Amniotic stem cell (primary cell): ENCODE measurements at places on chromosomes 5 and 9.

- no peak for DNase-seq
These were observed 398.3 kb downstream of the ANXA1 start for GRCh38 chr9:73549991-73550390.

DNA sequence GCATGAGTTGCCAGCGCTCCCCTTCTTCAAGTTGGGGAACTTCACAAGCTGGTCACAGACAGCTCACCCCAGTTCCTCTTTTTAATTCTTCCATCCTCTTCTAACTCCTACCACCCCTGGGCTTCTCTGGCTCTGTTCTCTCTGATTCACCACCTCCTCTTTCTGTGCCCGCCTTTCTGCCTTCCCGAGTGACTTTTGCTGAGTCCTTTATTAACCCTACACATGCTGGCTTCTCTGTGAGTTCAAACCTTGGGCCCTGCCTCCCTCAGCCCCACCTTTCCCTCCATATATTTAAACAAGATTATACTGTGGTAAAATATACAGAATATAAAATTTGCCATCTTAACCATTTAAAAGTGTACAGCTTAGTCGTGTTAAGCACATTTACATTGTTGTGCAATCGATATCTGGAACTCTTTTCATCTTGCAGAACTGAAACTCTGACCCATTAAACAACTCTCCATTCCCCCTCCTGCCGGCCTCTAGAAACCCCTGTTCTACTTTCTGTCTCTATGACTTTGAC is 32.0 kb downstream of the SLC46A2 start:
- no peak for DNase-seq

DNA sequence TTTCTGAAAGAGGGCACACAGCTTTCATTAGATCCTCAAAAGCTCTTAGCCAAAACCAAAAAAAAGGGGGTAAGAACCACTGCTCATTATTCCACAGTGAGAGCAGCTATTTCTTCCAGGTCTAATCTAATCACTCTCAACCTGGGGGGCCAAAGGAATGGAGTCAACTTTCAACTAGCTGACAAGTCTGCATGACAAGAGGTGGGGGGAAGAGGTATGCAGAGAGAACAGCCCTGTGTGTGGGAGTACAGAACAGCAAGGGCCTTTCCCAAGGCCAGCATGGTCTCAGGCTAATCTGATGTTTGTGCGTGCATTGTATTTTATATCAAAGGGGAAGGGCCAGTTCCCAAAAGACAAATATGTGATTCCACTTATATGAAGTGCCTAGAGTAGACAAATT is 36.9 kb upstream of the PIP5K1B start:
- no peak for DNase-seq

- no peak for DNase-seq
These were observed 1928.2 kb upstream of the WWC1 start for GRCh38 chr5:166363087-166363760.

GRCh38 chr5:77029376-77029885 is 773 bp upstream of the AGGF1 start:
- DNase-seq = no peak

DNA sequence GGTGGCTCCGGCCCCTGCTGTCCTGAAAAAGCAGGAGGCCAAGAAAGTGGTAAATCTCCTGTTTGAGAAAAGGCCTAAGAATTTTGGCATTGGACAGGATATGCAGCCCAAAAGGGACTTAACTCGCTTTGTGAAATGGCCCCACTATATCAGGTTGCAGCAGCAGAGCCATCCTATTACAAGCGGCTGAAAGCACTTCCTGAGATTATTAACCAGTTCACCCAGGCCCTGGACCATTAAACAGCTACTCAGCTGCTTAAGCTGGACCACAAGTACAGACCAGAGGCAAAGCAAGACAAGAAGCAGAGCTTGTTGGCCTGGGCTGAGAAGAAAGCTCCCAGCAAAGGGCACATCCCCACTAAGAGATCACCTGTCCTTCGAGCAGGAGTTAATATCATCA is 89.7 kb downstream of the MLLT3 start:
- no peak for DNase-seq

DNA sequence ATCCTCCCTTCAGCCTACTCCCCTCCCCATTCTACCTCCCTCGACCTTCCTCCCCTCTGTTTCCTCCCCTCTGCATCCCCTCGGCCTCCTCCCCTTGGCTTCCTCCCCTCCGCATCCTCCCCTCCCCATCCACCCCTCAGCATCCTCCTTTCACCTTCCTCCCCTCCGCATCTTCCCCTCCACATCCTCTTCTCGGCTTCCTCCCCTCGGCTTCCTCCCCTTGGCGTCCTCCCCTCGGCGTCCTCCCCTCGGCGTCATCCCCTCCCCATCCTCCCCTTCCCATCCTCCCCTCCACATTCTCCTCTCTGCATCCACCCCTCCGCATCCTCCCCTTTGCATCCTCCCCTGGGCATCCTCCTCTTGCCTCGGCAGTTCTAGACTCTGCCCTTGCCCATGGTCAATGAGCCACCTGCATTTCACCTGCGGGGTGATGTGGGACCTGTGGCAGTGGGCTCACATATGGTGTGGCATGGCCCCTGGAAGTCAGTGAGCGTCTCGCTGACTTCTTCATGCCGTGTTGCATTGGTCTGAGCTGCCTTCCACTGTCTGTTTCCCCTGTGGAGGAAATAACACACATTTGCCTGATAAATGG is 113.0 kb downstream of the WNK2 start:
- DNase-seq = no peak

DNA sequence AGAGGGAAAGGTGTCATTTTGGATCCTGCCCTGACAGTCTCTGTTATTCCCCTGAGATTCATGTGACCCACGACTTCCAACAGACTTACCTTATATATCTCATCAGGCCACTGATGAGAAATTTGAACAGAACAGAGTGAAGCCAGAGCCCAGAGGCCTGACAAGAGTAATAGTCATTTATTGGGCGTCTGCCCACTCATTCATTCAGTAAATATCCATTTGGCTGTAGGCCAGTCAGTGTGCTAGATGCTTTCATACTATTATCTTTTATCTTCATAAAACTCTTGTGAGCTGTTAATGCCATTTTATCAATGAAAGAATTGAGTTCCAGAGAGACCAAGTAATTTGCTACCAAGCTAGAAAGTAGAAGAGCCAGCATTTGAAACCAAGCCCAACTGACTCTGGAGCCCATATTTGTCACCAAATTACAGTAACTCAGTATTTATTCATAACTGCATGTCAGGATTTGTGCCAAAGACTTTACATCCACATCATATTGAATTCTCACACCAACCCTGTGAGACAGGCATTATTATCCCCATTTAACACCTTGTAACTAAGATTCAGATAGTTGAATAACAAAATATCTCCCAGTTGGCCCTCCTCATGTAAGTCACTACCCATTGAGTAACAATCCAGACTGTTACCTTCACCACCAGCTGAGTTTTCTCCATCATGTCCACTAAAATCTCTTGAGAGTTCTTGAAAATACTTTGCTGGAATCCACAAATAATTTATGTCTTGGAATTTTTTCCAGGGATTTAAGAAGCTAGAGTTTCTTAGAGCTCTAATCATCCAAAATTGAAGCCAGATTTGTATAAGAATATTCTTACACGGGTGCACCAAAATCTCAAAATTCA is 2.5 kb downstream of the PTPDC1 start:
- no peak for DNase-seq

DNA sequence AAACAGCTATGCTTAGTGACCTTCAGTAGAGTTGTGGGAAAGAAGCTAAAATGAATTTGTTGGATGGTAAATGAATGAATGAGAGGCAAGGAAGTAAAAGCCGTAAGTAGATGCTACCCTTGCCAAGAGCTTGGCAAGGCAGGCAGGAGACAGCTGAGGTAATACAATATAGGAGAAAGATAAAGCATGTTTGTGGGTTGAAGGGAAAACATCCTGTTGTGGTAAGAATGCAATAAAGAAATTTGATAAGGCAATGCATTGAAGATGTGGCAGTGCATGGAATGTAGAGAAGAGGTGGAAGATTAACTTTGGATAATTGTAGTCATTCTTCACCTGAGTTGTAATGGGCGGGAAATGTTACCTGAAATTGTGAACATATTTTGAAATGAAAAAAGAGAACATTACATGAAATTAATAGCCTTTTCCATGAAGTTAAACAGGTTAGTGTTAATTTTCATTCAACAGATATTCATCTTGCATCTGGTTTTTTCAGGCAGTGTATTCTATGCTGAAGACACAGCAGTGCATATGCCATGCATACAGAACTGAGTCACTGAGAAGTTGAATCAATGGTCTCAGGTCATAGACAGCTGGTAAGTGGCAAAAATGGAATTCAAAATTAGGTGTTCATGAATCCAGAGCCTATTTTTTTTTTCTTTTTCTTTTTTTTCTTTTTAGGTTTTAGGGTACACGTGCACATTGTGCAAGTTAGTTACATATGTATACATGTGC is 43.4 kb upstream of the SPINK5 start:
- no peak for DNase-seq

DNA sequence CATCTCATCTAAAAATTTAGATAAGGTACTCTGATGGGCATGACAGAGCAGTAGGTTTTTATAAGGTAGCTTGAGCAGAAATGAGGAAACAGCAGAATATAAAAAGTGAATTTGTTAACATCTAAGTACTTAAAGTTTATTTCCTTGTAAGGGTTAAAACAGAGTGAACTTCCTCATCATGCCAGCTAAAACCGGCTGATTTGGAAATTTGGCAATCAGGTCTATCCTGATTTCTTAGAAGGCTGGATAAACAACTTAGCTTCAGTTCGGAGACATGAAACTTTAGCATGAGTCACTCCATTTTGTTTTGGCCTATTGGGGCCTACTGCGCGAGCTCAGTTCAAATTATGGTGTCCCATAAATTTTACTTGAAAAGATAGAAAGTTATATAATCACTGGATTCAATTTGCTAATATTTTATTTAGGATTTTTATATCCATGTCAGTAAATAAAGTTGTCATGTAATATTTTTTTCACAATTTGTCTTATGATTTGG is 241.6 kb upstream of the RORB start:
- no peak for DNase-seq

DNA sequence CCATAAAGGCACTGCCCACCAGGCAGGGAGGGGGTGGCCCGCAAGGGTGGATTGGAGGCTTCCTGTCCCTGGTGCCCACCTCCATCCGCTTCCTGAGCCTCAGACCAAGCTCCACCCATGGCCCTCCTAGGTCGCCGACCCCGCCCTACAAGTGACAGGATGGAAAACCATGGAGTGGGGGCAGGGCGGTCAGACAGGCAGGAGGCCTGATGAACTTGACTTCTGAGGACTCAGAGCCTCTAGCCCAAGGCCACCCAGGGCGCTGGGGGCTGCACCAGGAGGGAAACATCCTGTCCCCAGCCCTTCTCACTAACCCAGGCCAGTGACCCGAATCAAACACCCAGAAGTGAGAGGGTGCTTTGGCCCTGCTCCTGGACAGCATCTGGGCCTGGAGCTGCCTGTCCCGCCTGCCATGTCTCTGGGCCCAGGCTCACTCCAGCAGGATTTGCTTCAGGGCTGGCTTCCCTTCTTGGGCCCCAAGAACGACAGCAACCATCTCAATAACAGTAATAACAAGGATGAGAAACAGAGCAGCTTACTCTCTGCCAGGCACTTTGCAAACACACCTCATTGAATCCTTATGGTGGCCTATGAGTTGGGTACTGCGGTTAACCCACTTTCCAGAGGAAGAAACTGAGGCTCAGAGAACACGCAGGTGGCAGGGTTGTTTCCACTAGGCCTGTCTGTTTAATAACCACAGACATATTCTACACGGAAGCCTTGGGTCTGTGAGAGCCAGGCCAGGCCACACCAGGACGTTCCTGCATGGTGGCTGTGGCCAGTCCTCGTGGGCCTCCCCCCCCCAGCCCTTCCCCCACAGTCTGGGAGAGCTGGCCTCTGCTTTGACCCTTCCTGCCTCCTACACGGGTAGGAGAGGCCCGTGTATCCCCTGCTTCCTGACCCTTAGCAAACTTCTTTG is 4.4 kb upstream of the ST6GALNAC6 start:
- DNase-seq = no peak

- no peak for DNase-seq
These were observed 57.7 kb downstream of the ALDH1A1 start for GRCh38 chr9:72895122-72895521.

GRCh38 chr5:59817536-59817935 is 76.0 kb downstream of the PDE4D start:
- DNase-seq = no peak

- DNase-seq = no peak
These were observed 231.3 kb upstream of the TYRP1 start for GRCh38 chr9:12461763-12462460.

DNA sequence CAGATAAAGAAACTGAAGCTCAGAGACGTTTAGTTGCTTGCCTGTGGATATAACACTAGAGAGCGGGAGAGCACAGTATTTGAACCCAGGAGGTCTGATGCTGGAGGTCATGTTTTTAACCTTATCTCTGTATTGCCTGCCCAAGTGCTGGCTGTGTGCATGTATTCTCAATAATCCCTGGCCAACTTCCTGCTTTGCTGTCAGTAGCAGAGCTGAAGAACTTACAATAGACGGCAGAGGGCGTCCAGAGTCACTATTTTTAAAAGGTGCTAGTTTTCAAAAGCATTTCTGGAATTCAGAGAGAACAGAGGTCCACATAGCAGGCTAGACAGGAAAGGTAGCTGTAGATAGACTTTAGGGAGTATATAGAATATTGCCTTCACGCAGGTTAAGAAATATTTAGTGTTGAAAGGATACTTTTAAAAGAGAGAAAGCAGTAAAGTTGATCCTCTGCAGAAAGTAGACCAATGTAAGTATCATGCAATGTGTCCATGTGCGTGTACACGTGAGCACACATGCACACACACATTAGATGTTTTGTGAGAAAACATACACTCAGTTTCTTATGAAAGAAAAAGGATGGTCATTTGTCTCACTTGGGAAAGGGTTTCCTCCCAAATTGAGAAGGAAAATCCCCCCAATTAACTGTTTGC is 46.3 kb downstream of the PTCD2 start:
- peak; percentile 62 for DNase-seq

- no peak for DNase-seq
These were observed 85.5 kb downstream of the CAMSAP1 start for GRCh38 chr9:135821733-135822373.

DNA sequence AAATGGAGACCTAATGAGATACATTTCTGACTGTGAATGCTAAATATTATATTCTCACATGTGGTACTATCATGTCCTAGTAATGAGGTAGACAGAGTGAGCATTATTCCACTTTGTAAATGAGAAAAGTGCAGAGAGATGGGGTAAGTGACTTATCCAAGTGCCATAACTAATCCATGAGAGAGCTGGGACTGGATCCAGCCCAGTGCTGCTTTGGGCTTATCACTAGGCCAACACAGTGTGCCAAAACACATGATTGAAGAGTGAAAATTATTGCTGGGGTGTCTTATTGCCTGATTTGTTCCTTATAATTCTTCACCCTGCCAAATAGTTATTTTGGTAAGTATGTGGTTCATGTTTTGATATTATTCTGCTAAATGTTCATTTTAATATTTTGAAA is 442.2 kb upstream of the GRAMD2B start:
- no peak for DNase-seq

DNA sequence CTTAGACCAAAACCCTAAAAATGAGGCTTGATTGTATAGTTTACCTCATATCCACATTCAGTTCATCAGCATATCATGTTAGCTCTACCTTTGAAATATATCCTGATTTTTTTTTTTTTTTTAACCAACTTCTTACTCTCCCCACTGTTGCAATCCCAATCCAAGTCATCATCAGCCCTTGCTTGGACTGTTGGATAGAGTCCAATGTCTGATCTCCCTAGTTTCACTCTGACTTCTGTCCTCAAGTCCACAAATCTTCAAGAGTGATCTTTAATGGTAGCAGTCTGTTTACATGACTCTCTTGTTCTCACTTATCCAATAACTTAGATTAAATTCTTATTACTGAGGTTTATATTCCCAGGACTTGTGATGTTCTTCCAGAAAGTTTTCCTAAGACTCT is 30.8 kb downstream of the NAA35 start:
- DNase-seq = no peak
